Caki2 (cell line): ENCODE measurements at places on chromosomes 4 and X. TPM values are rescaled to one million over a fixed set of nuclear protein-coding genes. Genes with fewer than 3 reads are reported as not detected.

- no peak for DNase-seq
Measured at GRCh38 chr4:186757696-186758355, 34.2 kb upstream of the FAT1 start.

- no peak for DNase-seq
Measured at GRCh38 chr4:180292339-180292738, 1950.9 kb upstream of the TENM3 start.

GRCh38 chr4:60808726-60809485 is 391.2 kb upstream of the ADGRL3 start:
- no peak for DNase-seq

Gene CETN2
- 74.5 and 76.6 TPM in 2 replicates for total RNA-seq

GRCh38 chr4:43348591-43348990 is 456.1 kb downstream of the GRXCR1 start:
- no peak for DNase-seq

GRCh38 chr4:4217113-4217512 is 9.6 kb downstream of the OTOP1 start:
- peak; percentile 28 for DNase-seq

GRCh38 chr4:40461879-40462278 is 126.7 kb downstream of the CHRNA9 start:
- no peak for DNase-seq
